Activated CD4-positive, CD25-positive, alpha-beta regulatory T cell (primary cell): ENCODE measurements at places on chromosomes 4 and X.
A peak's percentile ranks its signal among the peaks of the same experiment; 100 is the strongest.

- no peak for DNase-seq
These were observed 22.6 kb downstream of the WDR1 start for GRCh38 chr4:10093801-10094552.

DNA sequence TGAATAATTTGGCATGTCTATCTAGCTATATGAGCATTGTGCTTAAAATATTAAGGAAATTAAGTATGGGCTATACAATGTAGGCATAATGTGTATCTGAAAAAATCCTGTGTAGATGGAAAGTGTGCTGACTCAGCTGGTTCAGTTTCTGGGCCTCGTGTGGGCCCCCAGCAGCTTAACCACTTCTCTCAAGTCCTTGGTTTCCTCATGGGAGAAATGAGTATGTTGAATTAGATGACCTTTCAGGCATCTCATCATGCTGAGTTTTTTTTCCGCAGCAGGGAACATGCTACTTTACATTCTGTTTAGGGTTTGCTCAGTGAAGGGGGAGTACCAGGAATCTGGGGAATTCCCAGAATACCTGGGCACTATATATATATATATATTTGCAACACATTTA lies 30.5 kb downstream of the RHOH start:
- no peak for DNase-seq

GRCh38 chr4:173231916-173232315 lies 63.3 kb downstream of the GALNT7 start:
- no peak for DNase-seq

- DNase-seq = no peak
These were observed 16.8 kb upstream of the COX18 start for GRCh38 chr4:73086095-73086868.

DNA sequence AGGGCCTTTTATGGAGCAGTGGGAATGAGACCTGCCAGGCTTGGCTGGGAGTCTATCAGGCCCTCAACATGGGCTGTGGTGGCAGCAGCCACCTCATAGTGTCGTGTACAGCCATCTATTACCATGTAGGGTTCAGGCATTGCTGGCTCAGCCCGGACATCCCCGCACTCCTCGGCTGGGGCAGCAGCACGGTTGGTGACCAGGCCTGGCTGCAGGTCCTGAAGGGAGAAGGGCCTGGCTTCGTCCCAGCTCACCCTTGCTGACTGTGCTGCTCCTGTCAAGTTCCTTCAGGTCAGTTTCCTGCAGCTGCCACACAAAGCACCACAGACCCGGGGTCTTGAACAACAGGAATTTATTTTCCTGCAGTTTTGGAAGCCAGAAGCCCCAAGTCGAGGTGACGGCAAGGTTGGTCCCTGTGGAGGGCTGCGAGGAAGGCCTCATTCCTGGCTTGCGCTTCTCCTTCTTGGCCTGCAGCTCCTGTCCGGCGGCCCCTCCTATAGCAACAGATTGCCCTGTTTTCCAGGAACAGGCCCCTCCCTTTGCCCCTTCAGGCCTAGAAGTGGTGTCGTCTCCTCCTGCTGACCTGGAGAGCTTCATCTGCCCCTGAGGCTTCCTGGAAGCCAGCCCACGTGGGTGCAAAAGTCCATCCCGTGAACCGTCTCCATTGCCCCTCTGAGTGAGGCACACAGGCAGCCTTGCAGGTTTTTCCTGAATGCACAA lies 25.2 kb upstream of the SORCS2 start:
- DNase-seq = no peak

- no peak for DNase-seq
These were observed 80.8 kb upstream of the PDE5A start for GRCh38 chr4:119709418-119709817.

GRCh38 chr4:36183232-36183631 lies 61.1 kb downstream of the ARAP2 start:
- DNase-seq = no peak

GRCh38 chr4:23856630-23857029 lies 33.2 kb downstream of the PPARGC1A start:
- no peak for DNase-seq

GRCh38 chrX:21529771-21530170 lies 128.4 kb downstream of the KLHL34 start:
- no peak for DNase-seq

- no peak for DNase-seq
These were observed 54.5 kb downstream of the FAM184B start for GRCh38 chr4:17726911-17727310.

DNA sequence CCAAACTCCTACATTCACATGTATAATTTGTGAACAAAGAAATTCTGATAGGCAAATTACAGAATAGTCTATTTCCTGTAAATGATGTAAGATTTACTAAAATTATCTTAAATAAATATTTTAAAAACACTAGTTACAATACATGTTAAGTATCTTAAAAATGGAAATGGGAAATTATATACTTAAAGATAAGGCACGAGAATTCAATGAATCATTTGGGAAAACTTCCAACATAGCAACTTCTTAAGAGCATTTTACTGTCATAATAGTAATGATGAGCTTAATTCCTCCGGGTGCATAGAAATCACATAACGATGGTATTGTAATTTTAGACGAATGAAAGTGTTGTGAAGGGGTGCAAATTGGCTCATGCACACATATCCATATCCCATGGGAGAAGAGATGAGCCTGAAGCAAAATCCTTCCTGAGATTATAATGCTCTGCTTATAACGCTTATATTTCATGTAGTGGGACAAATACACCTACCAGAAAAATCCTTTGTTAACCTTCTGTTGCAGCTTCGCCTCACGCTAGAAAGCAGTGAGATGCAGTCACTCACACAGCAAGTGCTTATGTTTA lies 873.5 kb downstream of the PDHA2 start:
- no peak for DNase-seq

GRCh38 chr4:163846008-163846407 lies 351.5 kb downstream of the TMA16 start:
- no peak for DNase-seq

GRCh38 chr4:53706422-53707032 lies 115.2 kb upstream of the LNX1 start:
- no peak for DNase-seq

DNA sequence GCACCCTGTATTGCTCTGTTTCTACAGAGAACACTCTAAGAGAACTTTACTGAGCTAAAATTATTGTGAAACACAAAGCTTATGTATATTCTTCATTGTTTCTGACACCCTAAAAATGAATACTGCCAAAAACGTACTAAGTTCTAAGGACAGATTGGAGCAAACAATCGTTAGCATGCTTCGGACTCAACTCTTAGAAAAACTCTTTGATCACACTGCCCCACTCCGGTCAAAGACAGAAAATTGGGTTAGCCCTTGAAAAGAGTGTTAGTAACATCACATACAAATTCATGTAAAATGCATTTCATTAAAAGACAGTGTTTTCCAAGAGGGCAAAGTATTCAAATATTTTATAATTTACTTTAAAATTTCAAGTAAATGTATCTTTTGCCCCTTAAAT lies 177.4 kb downstream of the DCHS2 start:
- no peak for DNase-seq

- no peak for DNase-seq
These were observed 381.0 kb upstream of the EMCN start for GRCh38 chr4:100898844-100899243.

- DNase-seq = no peak
These were observed 5.9 kb upstream of the C4orf17 start for GRCh38 chr4:99504804-99505502.

GRCh38 chrX:13864264-13864663 lies 47.4 kb upstream of the GPM6B start:
- DNase-seq = no peak

DNA sequence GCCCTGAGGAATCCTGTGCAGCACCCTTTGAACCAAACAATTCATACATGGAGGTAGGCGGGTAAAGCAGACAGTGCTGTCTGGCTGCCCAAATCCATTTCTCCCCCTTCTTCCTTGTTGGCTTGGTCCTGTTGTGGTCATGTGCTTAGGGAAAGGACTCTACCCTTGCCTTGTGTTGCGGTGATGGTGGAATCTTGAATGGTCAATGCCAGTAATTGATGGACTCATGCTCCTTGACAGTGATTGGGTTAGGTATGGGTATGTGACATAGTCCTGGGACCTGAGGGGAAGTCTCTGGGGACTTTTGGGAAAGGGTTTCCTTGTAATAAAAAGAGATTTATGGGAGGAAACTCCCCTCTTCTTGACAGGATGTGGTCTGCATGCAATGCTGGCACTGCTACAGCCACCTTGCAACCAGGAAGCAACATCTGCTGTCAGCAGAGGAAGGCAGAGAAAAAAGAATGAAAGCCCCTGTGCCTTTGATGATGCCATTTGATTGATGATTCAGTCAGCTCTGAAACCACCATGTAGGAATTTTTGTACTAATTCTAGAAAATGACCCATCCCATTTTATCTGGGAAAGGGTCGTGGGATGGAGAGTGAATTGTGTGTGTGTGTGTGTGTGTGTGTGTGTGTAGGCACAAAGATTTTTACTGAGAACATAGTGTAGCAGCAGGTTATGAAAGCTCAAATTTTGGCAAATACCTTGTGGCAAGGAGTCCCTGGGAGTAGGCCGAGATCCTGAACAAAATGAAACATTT lies 30.0 kb upstream of the HUWE1 start:
- DNase-seq = no peak

GRCh38 chrX:154308108-154308946 lies 12.7 kb downstream of the TKTL1 start:
- DNase-seq = peak; percentile 71

GRCh38 chr4:42159271-42160001 lies 7.0 kb upstream of the BEND4 start:
- DNase-seq = no peak

DNA sequence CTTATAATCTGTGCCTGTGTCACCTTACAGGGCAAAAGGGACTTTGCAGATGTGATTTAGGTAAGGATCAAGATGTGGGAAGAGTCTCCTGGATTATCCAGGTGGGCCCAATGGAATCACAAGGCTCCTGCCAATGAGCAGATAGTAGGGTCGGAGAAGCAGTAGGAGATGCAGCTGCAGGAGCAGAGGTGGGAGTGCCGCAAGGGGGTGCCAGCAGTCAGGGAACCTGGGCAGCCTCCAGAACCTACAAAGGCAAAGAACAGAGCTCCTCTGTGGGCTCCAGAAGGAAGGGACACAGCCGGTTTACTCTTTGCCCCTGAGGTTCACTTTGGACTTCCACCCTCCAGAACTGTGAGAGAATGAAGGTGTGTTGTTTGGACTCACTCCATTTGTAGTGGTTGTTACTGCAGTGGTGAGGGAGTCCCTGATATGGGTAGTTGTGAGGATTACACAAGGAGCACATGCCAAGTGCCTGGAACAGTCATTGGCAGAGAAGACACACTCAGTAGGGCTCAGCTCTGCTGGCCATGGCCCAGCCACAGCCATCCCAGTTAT lies 318.5 kb downstream of the EVC2 start:
- no peak for DNase-seq

DNA sequence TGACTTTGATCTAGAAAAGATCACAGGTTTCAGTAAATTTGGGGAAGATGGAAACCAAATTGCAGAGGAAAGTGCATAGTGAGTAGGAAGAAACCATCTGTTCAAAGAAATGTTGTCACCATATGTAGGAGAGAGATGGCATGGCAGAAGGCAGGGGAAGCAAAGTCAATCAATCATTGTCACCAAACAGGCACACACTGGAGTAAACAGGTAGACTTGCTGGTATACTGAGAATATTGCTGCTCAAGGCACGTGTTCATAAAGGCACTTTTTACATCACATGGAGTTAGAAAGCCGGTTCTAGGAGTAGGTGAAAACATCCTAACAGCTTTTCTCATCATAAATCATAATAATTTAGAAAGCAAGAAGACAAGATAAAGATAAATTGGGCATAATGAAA lies 550.5 kb upstream of the FAT1 start:
- no peak for DNase-seq

DNA sequence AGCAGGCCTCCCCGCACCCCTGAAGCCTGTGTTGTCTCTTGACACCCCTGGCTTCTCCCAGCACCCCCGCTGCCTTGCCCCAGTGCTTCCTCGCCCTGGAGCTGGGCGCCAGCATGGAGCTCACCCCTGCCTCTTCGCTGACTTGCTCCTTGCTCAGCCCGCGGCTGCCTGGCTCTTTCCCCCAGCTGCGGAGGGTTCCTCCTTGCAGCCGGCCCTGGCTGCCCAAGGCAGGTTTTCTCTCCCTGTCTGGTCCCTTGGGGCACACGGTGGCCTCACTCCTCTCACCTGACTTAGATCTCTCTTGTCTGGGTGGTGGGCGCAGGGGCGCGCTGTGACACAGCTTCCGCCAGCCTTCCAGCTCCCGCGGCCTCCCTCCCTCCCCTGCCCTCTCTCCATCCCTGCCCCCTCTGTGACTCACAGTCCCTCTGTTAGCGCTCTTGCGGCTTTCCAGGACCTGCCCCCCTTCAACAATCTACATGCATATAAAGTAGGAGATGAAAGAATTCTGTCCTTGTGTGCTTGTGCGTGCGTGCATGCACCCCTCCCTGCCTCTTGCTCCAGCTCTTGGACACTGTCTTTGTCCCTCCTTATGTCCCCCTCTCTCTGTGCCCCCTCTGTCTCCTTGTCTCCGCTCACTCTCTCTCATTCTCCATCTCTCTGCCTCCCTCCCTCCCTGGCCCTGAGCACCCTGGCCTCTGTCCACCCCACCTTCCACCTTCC lies 2.2 kb downstream of the PLXNB3 start:
- DNase-seq = no peak

DNA sequence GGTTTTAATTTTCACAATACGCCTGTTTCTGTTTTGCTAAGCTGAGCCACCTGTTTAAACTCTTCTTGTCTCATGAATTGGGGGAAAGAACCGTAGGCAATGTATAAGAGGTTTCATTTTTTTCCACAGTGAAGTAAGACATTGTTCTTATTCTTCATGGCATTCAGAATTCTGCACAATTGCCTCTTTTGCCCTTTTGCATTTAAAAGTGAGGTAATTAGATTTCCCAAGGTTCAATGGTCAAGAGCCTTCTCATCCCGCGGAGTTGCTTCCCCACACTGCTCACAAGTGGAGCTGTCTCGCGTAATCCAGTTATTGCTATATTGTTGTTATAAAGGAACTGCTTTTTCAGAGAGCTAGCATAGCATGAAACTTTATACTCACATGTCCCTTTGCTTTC lies 90.9 kb upstream of the SPRY1 start:
- no peak for DNase-seq

DNA sequence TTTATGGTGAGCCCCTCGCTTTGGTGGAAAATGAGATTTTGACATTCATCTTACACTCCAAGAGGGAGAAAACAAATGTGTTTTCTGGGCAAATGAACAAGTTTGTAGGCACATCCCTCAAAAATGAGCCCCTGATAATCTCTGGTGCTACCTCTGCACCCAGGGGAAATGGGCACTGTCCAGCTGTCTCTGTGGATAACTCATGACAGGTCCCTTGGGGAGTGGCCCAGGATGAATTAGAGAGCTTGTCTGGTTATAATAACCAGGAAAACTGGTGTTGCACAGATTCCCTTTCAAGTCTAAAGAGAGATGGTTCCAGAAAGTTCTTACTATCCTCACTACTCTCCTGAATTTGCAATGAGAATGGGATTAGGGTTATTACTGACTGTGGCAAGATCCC lies 7.5 kb downstream of the RASL11B start:
- DNase-seq = no peak

- DNase-seq = no peak
These were observed 614.6 kb upstream of the SMIM31 start for GRCh38 chr4:164139291-164139690.
